Pancreas (tissue), 10 donors: ENCODE measurements at places on chromosomes 4 and X. TPM values are rescaled to one million over a fixed set of nuclear protein-coding genes. Genes with fewer than 3 reads are reported as not detected.

NXF3 gene
- total RNA-seq = 0.35 TPM

HTN3 gene
- not detected for total RNA-seq

ADH7 gene
- not detected for total RNA-seq

GRCh38 chrX:14916017-14916674, 42.9 kb downstream of the MOSPD2 start:
- DNase-seq = no peak

GRCh38 chr4:106318511-106318910, 2.2 kb downstream of the AIMP1 start:
- no peak for DNase-seq

- no peak for DNase-seq
Measured at GRCh38 chr4:7434766-7435150, at the start of gene PSAPL1. Gene PSAPL1, minus strand, starts transcription at chr4:7434930. Its CDS starts 51 bp downstream, at chr4:7434879.

GRCh38 chrX:149152941-149153340, 352.2 kb downstream of the IDS start:
- DNase-seq = no peak

GRCh38 chrX:39652336-39652735, 445.4 kb downstream of the BCOR start:
- DNase-seq = no peak

DNA sequence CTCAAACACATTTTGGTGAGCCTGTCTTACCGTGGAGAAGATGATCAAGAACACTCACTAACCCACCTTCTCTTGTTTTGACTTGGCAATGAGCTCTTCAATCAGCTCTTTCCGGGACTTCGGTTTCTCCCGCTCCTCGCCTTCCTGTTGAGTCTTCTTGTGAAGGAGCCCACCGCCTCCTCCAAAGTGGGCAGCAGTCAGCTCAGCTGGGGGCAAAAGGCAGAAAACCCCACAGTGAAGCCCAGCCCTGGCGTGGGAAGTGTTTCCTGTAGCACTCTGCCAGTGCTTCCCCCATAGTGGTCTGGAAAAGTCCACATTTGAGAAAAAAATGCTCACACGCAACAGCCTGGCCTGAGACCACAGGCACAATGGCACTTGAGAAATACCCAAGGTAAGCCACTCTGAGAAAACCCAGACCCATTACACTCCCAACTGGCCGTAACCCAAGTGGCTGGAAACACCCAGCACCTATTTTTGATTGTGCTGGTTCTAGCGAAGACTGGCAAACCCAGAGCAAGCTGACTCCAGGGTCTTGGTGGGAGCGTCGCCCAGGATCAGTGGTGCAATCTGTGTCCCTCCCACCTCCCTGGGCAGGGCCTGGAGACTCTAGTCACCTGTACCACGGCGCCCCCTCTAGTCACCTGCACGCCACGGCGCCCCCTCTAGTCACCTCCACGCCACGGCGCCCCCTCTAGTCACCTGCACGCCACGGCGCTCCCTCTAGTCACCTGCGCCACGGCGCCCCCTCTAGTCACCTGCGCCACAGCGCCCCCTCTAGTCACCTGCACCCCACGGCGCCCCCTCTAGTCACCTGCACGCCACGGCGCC, 8.6 kb downstream of the NOP14 start:
- DNase-seq = no peak

DNA sequence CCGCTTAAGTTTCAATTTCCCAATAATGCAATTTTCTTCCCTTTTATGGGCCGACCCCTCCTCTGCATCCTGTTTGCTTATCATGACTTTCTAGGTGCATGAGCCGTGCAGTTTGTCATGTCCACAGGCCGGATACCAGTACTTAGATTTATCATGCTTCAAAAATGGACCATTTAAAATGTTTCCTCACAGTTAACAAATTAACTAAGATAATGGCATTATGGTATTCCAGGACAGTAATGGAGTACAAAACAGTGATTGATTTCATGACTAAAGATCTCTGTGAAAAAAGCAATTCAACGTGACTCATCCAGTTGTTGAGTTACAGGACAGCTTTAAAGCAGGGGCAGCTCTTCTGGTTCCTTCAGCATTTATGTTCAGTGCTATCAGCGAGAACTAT, 23.0 kb downstream of the SNX25 start:
- DNase-seq = no peak

- DNase-seq = no peak
Measured at GRCh38 chr4:53459548-53459947, 82.1 kb downstream of the FIP1L1 start.
